SHP77 (cell line): ENCODE measurements at places on chromosomes 5 and 9.

- DNase-seq, result no peak
Observed at GRCh38 chr9:127570533-127571111, 41.5 kb upstream of the STXBP1 start.

GRCh38 chr9:101977614-101978210, 239.3 kb upstream of the GRIN3A start:
- DNase-seq, result peak; percentile 16

DNA sequence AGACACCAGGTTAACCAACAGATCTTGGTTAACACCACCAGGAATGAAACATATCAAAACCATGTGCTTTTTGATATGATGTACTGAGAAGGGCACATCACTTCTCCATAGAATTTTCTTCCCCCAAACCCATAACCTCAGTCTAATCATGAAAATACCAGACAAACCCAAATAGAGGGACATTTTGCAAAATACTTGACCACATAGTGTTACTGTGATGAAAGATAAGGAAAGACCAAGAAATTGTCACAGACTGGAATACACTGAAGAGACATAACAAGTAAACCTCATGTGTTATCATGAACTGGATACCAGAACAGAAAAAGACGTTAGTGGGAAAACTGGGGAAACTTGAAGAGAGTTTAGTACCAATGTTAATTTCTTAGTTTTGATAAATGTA, 74.9 kb upstream of the VCAN start:
- DNase-seq, result no peak

- no peak for DNase-seq
Observed at GRCh38 chr5:77140350-77140749, 53.3 kb upstream of the ZBED3 start.

DNA sequence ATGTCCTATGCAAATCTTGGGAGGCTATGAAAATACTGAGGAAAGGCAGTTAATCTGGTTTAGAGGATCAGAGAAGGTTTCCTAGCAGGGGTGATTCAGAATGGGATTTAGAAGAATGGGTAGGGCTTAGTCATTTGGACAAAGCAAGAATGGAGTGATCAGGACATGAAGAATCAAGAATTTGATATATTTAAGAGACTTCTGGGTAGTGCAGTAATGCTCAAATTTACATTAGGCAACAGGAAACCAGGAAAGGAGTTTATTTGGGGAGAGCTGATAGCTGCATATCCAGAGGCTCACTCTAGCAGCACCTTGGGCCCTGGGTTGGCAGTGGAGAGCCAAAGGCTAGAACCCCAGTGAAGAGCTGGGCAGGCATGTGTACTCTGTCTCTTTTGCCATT, 78.9 kb upstream of the PAPPA start:
- DNase-seq, result no peak

DNA sequence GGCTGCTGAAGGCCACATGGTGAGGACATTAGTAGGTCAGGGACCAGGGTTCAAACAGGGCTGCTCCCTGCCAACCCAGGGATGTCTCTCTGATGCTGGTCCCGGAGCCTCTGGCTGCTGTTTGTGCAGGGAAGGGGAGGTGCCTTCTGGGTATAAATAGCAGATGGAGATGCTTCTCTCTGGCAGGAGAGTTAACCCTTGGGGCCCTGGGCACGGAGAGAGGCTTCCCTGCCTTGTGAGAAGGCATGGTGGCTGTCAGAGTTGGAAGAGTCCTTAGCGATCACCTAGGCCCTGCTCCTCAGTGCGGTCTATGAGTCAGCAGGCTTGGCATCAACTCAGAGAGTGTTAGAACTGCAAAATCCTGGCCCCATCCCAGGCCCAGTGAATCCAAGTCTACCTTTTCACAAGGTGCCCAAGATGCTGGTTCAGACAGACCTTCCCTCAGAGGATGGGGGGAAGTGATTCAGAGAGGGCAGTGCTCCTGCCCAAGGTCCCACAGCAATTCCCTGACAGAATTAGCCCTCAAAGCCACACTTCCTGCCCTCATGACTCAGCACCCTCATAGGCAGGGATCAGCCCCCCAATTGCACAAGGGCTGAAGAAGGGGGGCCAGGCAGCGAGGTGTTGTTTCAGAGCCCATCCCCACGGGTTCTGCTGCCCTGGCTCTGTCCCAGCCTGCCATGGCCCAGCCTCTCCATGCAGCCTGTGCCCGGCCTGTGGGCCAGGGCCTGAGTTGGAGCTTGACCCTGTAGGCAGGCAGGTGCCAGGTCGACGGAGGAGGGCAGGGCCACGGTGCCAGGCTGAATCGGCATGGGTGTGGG, 25.6 kb downstream of the CAMK2A start:
- DNase-seq, result no peak

GRCh38 chr5:139701056-139701741, 53.0 kb downstream of the CXXC5 start:
- no peak for DNase-seq

- peak; percentile 79 for DNase-seq
Observed at GRCh38 chr5:139844472-139845145, 49.0 kb downstream of the PSD2 start.

- no peak for DNase-seq
Observed at GRCh38 chr9:97412626-97413385, 910 bp downstream of the TDRD7 start.

DNA sequence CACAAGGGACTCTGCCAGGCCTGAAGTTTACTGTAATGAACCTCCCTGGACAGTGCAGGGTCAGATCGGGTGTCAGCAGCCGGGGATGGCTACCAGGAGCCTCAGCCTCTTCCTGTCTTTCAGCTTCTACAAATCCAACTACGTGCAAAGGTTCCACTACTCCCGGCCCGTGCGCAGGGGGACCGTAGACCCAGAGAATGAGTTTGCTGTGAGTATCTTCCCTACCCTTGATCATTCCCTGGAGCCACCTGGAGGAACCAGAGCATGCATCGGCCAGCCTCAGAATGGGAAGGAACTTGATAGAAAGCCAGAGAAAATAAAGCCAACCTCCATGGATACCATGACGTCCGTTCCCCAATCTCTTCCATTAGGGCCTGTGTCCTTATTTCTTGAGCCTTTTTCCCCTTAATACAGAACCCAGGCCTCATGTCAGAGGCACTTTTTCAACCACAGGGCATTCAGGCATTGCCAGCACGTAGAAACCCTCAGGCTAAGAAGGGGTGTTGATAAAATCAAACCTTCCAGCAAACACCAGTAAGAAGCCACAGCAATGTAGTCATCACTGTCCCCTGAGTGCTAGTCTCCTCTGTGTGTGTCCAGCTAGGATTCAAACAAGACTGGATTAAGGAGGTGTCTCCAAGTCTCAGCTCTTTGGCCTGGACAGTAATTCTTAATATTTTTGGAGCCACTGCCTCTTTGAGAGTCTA, 49.0 kb upstream of the FOXI1 start:
- DNase-seq, result no peak

GRCh38 chr5:137960141-137960540, 70.9 kb downstream of the PKD2L2 start:
- DNase-seq, result no peak

DNA sequence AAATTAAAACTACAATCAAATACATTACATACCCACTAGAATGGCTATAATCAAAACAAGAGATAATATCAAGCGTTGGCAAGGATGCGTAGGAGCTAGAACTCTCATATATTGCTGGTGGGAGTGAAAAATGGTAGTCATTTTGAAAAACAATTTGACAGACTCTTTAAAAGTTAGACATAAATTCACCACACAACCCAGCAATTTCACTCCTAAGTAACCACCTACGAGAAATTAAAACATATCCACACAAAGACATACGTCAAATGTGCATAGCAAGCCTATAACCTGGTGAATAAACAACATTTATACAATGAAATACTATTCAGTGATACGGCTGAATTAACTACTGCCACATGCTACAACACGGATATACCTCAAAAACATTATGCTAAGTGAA, 44.7 kb downstream of the GKAP1 start:
- DNase-seq, result no peak

- no peak for DNase-seq
Observed at GRCh38 chr5:171481571-171482433, 62.4 kb downstream of the FGF18 start.

DNA sequence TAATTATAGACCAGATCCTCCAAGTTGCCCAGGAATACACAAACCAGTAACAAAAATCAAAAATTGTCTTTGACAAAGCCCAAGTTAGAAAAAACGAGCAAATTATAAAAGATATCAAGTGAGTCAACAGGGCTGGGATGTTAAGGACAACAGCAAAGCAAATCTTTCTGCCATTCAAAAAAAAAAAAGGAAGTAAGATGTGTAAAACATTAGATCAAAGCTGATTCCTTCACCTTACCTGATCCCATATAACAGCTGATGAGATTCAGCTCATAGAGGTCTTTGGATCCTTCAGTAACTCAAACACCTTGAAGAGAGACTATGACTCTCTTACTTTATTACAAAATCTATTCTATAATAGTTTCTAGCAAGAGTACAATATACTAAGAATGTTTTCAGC, 100.9 kb downstream of the STRBP start:
- DNase-seq, result no peak

DNA sequence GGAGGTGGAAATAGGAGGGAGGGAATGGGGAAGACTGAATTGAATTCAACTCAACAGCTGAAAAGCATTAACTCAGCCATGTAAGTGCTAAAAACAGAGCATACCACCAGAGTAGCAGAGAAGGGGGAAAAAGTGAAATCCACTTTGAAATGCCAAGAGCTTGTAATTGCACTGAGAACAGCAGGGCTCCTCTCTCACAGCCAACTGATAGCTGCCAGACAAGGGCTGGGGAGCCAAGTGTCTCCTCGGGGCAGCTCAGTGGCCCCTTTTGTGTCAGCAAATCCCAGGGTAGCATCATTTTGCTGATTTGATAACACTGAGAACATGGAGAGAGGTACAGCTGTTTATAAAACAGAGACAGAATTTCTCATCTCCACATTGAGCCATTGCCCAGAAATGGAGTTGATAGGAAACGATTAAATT, 182.5 kb downstream of the FRMD3 start:
- no peak for DNase-seq

DNA sequence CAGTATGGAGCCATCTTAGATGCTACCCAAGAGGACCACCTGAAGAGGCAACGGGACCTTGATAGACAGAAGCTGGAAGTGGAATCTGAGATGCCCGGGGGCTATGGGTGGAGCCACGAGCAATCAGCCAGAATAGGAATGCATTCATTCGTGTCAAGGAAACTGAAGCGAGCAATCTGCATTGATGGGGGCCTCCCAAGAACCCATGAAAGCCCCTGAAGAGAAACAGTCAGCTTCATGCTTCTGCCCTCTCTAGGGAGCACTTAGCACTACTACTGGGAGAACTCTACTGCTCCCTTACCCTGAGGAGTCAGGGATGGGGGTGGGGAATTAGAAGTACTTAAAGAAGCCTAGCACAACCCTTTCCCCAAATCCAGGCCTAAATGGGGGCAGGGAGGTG, 51.9 kb upstream of the TCERG1 start:
- DNase-seq, result no peak

DNA sequence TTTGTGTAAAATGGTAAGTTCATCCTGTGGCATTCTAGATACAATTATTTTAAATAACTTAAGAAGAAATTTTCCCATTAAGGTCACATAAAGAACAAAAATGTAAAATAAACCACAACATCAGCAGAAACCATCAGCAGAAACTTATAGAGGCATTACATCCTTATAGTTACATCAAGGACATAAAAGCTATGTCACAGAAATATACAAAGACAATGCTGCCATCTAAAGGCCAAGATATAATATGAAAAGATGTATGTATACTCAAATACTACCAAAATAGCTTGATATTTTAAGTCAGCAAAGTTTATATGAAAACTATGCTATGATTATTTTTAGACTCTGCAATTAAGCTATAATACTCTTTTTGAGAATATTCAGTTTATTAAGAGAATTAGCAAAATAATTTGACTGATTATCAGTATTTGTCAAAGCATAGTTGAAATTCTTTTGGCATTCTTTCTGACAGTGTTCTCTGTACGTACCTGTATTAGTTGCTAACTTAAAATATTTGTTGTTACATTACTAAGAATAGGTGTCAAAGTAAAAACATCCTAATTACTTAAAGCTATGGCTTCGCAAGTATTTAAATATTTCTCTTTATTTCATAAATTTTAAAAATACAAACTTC, 36.2 kb downstream of the FBXL17 start:
- DNase-seq, result peak; percentile 16

DNA sequence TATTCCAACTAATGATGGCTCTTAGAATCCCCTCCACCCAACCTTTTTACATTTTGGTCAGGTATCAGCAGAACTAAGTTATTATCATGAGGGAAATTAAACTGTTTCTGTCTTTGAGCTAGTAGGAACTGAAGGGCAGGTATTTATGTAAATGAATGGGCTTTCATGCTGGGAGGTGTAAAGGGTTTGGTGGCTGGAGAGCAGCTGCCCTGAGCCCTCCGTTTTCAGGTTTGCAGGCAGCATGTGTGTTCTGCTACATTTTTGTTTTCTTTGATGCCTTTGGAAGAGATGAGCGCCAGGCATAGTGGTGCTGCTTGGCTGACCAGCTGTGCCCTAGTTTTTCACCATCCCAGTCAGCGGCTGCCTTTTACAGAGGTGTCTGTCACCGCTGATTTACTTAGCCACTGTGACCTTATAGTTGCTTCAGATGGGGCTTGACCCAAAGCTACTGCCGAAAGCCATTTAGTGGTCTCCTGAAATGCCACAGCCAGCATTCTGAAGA, 231.9 kb downstream of the MAST4 start:
- DNase-seq, result no peak

DNA sequence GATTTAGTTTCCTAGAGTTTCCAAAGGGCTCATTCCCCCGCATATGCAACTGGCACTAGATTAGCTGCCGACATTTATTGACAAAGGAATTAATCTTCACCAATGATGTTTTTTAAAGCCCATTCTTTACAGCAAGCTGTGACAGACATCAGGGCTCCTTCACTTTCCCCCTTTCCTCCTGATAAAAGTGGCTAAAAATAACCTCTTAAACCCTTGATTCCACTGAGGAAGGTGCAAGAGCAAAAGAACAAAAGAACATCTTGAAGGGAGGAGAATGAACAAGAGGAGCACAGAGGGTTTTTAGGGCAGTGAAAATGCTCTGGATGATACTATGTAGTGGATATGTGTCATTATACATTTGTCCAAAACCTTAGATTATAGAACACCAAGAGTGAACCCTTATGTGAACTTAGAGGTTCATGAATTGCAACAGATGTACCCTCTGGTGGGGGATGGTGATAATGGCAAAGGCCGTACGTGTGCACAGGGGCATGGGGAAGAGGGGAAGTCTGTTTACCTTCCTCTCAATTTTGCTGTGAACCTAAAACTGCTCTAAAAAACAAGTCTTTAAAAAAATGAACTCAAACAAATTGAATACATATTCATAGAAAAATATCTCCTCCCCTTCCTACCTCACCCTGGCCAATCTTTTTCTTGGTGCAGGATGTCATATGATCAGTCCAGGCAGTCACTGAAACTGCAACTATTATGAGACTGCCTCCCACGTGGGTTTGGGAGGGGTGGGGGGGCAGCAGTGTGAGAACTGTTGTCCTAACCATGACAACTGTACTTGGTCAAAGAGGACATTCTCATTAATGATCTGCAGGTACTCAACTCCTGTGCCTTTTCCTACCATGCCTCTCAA, 83.0 kb downstream of the MARCHF3 start:
- no peak for DNase-seq
